ENCODE measurements at places on chromosomes 4 and X.

DNA sequence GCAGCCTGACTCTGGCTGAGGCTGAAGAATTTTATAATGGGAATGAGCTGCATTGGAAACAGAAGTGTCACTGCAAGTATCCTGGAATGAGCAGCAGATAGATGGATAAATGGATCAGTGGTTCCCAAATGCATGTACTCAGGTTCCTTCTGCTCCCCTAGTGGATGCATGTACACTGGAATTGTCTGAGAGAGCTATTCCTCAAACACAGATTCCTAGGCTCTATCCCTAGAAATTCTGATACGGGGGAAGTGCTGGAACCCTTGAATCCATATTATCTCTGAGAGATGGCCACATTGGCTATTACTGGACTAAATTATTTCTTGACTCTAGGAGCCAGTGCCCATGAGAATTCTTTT is 64.8 kb downstream of the TMEM131L start:
- no peak for DNase-seq

GRCh38 chr4:94957030-94957429 is 199.3 kb downstream of the BMPR1B start:
- DNase-seq = no peak

DNA sequence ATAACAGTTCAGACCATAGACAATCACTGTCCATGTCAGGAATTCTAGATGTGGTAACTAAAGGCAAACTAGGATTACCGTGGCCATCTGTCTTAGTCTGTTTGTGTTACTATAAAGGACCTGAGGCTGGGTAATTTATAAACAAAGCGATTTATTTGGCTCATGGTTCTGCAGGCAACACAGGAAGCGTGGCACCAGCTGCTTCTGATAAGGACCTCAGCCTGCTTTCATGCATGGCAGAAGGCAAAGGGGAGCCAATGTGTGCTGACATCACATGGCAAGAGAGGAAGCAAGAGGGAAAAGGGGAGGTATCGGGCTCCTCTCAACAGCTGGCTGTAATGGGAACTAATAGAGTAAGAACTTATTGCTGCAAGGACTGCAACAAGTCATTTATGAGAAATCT is 376.7 kb downstream of the GPM6A start:
- no peak for DNase-seq

- DNase-seq = no peak
These were observed 8.1 kb upstream of the HCCS start for GRCh38 chrX:11103006-11103405.

DNA sequence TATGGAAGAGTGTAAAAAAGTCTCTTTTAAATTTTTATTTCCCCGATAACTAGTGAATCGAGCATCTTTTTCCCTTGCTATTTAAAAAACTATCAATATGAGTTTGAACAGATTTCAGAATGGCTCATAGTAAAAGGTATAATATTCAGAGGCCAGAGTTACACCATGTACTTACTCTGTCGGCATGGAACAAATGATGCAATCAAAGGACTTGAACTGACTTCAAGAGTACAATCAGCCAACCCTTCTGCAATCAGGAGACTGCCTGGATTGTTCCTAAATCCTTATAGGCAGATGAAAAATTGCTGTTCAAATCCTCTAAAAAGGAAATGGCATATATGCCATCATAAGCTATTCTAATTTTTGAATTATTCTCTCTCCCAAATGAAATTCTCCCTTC is 273.3 kb downstream of the SH2D1A start:
- no peak for DNase-seq

- no peak for DNase-seq
These were observed 1716.3 kb downstream of the C4orf33 start for GRCh38 chr4:130812117-130812765.

GRCh38 chr4:156575430-156576073 is 396.0 kb downstream of the PDGFC start:
- DNase-seq = no peak

- DNase-seq = no peak
These were observed 19.7 kb upstream of the SCRG1 start for GRCh38 chr4:173418639-173419038.

DNA sequence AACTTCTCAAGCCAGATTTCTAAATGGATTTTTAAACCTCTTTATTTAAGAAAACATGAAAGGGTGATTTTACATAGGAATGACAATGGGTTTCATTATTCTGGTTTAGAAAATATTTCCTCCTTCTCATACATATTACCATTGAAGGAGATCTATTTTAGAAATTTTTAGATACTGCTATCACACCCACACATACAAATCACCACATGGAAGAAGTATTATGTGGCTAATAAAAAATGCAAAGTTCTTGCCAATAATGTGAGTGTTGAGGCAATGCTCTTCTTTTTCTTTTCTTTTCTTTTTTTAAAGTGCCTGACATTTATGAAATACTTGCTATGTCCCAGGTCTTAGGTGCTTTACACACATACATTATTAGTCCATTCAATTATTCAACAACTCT is 6.8 kb downstream of the STAP1 start:
- DNase-seq = no peak

GRCh38 chr4:112765317-112765974 is 128.5 kb downstream of the LARP7 start:
- DNase-seq = no peak

- peak; percentile 43 for DNase-seq
These were observed 165.9 kb downstream of the PJA1 start for GRCh38 chrX:68999356-68999755.

DNA sequence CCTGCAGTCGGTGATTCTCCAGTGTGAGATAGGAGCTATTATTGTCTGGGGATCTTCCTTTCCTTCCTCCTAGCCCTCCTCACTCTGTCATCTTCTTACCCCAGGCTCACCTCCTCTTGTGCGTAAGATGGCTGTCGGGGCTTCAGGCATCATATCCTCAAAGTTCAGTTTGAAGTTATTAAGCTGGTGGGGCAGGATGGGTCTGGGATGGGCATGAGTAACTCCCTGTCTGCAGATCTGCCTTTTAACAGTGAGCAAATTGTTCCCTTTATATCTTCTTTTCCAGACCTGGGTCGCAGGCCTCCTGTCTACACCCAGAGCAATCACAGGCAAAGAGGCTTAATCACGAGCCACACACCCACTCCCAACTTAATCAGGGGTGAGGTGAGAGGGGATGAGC is 900 bp upstream of the MTMR1 start:
- DNase-seq = no peak

DNA sequence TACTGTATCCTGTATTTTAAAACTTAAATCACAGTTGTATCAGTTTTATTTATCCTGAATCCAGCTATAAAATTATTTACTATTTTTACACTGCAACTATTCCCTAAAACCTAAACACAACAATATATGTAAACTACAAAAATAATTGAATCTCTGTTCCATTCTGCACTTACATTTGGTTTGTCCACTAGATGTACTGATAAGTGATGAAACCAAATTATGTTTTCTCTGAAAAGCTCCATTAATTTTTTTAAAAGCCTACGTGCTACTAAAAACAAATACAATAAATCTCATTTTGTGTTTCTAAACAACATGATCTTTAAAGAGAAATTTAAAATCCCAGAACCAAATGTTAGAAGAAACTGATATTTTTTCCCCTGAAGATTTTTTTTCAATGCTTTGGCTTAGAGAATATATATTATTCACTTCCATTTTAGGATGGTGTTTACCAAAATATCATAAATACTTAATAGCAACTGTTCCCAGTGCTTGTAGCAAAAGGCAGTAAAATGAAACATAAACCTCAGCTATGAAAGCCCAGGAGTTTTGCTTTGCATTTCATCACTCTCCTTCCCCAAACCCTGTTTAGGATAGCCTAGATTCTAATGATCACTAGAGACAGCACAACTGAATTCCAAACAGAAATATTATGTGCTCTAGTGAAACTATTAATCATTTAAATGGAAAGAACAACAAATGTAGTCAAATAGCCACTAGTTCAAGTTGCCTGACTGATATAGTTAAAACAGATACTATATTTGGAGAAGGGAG is 19.7 kb downstream of the ANTXR2 start:
- no peak for DNase-seq

DNA sequence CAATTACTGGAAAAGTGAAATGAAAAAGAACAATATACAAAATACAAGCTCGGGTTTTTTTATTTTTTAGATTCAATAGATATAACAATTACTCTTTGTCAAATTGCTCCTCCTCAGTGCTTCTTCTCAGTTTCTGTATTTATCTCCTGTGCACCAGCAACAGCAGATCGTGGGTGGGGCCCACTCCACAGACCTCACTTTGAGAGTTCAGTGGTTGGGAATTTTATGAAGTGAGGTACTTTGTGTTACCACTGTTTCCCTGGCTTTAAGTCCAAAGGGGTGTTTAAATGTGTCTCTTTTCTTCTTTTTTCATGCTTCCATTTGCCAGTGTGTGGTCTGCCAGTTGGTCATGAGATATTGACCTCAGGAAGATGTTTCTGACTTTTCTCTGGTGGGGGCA is 54.4 kb downstream of the KIT start:
- DNase-seq = no peak

GRCh38 chr4:25654031-25654970 is 1.4 kb upstream of the SLC34A2 start:
- DNase-seq = no peak

DNA sequence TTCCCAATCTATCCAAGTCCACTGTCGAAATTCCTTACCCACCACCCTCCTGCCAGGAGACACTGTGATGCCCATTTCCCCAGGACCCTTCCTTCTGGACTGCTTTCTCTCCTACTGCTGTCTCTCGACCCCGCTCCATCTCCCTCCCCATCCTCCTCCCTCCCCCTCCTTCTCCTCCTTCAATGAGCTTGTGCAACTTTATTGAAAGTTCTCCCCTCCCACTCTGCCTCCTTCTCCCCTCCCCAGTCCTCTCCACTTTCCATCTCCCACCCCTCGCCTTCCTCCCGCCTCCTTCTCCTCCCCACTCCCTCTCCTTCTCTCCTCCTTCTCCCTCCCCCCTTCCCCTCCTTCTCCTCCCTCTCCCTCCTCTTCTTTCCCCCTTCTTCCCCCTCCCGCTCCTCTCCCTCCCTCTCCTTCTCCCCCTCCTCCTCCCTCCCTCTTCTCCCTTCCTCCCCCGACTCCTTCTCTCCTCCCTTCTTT is 116.6 kb upstream of the FAT1 start:
- DNase-seq = no peak

DNA sequence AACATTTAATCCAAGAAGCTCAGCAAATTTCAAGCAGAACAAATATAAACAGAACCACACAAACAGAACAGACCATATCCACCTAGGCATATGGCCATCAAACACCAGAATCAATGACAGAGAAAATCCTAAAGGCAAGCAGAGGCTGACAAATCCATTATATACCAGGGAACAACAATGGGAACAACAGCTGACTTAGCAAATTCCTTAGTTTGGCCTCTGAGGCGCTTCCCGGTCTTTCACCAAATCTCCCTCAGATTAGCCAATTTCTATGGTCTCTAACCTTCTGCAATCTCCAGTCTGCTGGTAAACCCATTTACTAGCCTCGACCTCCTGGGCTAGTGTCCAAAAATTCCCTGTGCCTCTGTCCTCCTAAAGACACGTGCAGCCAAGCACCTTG is 59.2 kb downstream of the GPR143 start:
- DNase-seq = no peak

DNA sequence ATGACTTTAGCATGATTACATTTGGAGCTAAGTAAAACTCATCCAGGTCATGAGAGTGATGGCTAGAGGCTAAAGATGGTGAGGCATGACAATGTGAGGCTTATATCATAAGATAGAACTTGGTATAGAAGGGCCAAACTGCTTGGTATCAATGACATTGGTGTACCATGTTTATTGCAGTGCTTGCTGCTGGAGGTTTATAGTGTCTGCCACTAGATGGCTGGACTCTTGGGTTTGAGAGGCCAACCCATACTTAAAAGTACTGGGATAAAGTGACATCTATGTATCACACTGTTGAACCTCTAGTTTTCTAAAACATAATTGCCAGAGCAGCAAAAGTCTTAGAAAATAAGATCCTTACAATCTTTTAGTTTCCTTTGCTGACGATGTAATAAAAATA is 83.0 kb upstream of the TACR3 start:
- DNase-seq = no peak

GRCh38 chr4:48112017-48112667 is 21.9 kb downstream of the TXK start:
- DNase-seq = no peak

DNA sequence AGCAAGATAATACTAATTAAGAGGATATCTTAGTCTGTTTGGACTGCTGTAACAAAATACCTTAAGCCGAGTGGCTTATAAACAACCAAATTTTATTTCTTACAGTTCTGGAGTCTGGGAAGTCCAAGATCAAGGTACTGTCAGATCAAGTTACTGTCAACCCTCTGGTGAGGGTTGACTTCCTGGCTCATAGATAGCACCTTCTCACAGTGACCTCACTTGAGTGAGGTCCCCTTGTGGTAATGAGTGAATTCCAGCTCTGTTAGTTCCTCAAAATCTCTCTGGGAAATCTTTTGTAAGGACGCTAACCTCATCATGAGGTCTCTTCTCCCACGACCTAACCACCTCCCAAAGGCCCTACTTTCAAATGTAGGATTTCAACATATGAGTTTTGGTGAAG is 36.9 kb upstream of the ADGRA3 start:
- DNase-seq = no peak

- no peak for DNase-seq
These were observed 19.1 kb downstream of the PF4 start for GRCh38 chr4:73962724-73963123.

- no peak for DNase-seq
These were observed 478.4 kb upstream of the ADGRL3 start for GRCh38 chr4:60721685-60722084.

DNA sequence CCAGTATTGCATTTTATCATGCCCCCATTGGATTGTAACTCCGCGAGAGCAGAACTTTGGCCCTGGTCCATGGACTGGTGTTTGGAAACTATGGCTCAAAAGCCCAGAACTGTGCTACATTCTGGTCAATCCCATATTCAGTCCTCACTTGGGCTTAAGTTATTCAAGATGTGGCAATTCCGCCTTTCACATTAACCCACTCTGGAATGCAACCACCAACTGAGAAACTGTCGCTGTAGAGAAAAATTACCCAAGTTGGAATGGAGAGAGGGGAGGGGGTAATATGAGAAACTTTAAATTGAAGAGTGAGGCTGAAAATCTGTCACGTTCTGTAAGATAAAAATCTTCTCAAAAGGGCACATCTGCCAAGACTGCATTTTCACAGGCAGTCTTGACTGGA is 189.6 kb upstream of the NHS start:
- DNase-seq = no peak

DNA sequence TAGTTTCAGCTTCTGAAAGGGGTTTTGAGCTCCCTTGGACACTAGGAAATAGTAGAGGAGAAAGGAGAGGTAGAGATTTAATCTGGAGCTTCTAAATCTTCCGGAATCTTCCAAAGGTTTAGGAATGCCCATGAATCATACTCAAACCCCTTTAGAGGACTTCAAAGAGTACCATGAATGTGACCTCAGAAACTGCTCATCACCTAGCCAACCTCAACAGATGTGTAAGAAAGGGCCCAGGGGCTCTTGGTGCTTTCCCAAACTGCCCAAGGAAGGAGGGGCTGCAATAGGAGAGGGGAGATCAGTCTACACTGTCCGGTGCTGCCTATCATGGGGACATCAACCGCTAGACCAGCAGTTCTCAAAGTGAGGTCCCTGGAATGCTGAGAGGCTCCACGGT is 109.1 kb downstream of the RBM47 start:
- DNase-seq = no peak

GRCh38 chrX:70508296-70508911 is 63.8 kb downstream of the DLG3 start:
- no peak for DNase-seq

GRCh38 chr4:175427751-175428150 is 384.3 kb downstream of the GPM6A start:
- DNase-seq = no peak

- peak; percentile 49 for DNase-seq
These were observed 10.9 kb upstream of the CLTRN start for GRCh38 chrX:15675490-15675921.

All from kidney epithelial cell (primary cell).